ENCODE measurements at places on chromosomes 6 and 20.
A peak's percentile ranks its signal among the peaks of the same experiment; 100 is the strongest.

DNA sequence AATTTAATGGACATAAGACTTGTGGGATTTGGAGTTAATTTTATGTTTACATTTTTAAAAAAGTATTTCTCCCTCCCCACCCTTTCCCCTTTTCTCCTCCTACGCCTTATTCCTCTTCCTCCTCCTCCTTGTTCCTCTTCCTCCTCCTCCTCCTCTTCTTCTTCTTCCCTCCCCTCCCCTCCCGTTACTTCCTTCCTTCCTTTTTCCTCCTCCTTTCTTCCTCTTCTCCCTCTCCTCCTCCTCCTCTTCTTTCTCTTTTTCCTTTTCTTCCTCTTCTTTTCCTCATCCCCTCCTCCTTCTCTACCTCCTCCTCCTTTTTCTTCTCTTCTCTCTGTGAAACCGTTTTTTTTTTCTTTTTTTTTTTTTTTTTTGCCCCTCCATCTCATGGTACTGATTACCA is 139.6 kb downstream of the EYA4 start:
- DNase-seq, result no peak

DNA sequence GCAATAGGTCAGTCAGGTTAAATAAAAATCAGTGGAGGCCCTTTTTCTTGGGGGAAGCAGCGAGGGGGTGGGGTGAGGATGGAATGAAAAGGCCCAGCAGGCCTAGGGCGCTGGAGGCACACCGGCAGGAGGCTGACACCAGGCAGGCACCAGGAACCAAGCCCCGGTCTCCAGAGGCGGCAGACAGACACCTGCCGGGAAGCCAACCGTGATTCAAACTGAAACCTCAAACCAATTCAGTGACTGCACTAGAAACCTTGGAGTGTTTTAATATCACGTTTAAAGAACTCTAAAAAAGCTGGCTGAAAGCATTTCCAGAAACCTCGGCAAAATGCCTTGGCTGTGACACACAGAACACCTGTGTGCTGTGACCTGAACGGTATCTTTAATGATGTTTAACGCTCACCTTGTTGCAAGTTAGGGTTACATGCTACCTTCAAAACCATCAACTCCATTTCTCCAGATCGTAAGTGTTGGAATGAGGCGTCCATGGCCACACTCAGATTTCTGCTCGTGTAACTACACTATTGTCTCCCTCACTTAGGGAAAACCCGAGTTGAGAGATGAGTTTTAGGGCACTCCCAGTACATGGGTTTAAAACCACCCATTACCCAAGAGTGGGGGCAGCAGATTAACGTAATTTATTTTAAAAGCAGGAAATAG is 27.2 kb downstream of the DIDO1 start:
- DNase-seq, result no peak

DNA sequence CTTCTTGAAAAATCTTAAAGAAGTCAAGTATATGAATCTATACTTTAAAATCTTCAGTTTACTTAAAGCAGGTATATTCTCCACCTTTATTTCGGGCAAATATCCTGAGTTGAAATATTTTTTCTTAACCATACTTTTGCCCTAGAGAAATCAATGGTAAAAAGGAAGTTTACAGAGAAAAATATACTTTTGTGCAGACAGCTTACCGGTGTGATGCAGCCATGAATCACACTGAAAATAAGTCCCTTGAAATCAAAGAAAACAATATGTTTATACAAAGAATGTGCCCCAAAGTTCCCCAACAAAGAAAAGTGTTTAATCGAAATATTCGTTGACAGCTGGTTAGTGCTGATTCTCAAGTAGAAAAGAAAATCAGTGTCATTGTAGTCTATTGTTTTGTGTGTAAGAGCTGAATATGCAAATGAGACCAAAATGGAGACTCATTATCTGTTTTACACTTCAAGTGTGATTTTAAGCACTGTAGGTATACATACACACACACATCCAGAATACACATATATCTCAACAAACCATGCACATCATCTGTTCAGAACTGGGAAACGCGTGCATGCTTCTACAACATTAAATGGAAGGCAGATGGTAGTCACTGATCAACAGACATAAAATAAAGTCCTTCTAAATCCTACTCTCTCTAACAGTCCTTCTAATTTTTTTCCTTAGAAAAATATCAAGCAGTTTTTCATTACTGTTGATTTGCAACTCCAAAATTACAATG is 73.3 kb downstream of the BTBD9 start:
- no peak for DNase-seq

DNA sequence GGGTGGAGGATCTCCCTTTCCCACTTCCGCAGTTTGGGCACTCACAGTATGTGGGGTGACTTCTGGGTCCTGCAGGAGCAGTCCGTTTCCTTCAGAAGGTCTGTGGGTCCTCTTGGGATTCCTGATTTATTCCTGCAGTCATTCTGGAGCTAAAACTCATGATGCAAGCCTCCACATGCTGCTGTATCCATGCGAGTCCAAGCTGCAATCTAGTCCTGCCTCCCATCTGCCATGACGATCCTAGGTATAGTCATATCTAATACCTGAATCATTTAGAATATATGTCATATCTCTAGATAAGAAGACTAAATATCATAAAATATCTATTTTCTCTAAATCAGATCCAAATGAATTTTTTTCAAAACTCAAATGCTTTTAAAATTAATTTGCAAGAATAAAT is 103.4 kb upstream of the AHI1 start:
- no peak for DNase-seq

DNA sequence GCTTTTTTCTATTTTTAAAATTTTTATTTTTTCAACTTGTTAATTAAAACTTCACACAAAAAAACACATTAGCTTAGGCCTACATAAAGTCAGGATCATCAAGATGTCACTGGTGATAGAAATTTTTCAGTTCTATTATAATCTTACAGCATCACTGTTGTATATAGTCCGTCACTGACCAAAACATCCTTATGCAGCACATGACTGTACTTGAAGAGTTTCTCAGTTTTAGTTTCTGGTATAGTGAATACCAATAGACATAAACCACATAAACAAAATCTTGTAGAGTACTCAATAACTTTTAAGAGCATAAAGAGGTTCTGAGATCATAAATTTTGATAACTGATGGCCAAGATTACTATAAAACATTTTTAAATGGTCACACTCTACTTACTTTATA is 71.8 kb downstream of the ASCC3 start:
- no peak for DNase-seq

DNA sequence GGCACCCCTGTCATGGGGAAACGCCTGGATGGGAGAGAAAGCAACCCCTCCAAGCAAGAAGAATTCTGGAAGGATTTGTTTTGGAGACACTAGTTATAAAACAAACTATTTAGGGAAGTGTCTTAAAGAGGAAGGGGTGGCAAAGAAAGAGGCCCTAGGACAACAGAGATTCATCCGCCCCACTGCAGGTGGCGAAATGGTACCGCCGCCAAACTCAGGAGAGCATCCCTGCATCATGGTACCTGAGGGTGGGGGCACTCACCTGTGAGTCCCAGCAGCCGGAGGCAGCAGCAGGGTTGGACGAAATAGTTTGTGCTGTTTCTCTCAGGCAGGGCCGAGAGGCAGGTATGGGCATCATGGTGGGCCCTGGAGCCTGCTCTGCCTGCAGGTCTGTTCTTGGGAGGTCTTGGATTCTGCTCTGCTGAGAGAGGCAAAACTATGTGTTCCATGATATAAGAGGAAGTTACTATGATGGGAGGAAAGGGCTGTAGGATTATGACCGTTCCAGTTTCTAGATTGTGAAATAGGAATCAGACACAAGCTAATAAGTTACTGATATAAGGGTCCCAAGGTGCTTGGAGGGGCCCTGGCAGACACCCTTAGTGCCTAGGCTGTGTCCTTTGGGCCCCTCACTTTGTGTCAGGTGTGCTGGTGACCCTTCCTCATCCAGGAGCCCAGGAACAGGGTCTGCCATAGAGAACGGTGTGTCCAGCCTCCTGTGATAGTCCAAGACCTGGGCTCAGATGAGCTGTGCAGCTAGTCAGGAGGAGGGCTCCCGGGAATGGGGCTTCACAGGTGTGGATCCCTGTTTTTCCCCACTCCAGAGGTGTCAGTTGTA is 20.4 kb downstream of the SIRPD start:
- no peak for DNase-seq

DNA sequence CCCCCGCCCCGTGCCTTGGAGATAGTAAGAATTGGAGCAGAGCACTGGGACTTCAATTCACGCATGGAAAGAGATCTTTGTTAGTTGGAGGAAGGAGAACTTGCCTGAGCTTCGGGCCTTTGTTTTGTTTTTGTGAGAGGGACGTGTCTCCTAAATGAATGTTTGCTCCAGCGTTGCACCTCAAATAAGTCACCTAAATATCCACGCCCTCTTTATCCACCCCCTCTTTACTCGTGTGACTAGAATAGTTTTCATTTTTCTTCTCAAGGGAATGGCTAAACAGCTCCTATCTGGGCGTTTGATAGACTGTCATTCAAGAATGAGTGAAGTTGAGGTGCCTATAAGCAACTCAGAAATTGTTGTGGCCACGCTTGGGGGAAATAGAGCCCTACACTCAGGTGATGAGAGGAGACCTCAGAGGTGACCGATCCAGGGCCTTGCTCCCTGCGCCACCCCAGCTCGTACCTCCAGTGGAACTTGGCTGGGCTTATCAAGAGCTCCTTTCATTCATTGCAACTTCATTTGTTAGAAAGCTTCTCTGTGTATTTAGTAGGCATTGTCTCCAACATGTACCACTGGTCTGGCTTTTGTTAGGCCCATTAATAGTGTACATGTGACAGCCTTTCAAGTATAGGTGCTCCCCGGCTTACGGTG is 861 bp downstream of the PCMTD2 start:
- DNase-seq, result no peak

DNA sequence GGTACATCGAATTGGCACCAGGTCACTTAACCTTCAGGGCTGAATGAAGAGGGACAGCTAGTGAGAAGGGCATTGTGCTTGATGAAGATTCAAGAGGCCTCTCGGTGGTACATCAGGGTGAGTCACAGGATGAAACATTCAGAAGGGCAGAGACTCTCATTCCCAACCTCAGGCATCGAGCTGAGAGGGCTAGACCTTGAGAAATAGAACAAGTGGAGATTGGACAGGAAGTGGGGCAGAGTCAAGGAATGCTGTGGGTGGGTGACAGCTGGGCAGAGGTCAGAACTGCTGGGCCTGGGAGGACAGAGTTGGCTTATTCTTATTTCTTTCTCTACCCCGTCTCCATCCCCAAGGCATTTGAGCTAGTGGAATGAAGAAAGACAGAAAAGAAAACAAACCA is 126.0 kb downstream of the SCML4 start:
- DNase-seq, result no peak

- DNase-seq, result no peak
Observed at GRCh38 chr6:117668736-117669135, 6.5 kb upstream of the NUS1 start.

DNA sequence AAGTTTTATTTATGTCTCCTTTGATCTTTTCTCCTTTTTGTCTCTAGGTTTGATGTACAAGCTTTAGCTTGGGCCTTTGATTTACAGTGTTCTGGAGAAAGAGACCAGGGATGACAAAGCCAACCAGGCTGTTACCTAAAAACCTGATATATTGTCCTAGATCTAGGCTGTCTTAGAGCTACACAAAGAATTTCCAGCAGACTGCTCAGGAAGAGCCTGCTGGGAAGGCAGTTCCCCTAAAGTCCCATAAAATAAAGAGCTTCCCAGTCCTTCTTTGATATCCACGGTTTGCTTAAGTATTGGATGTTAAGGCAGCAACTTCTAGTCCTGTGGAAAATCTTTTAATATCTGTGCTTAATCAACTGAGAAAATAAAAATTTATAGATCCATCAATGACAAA is 70.5 kb downstream of the SHLD1 start:
- DNase-seq, result no peak

GRCh38 chr20:11112832-11113231 is 439.0 kb upstream of the JAG1 start:
- DNase-seq, result no peak

DNA sequence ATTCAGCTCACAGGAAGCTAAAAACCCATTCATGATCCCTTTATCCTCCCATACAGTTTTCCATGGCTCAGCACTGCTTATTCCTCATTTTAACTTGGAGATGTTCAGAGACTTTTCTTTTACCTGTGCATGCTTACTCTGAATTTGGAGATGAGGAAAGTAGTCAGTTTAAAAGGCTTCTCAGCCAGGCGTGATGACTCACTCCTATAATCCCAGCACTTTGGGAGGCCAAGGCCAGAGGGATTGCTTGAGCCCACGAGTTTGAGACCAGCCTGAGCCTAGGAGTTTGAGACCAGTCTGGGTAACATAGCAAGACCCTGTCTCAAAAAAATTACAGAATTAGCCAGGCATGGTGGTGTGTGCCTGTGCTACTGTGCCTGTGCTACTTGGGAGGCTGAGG is 30.3 kb upstream of the TMEM217 start:
- DNase-seq, result no peak

GRCh38 chr6:27472182-27472616 is 706 bp downstream of the ZNF184 start:
- DNase-seq, result peak; percentile 19

- no peak for DNase-seq
Observed at GRCh38 chr6:53616450-53617357, 48.9 kb downstream of the KLHL31 start.

DNA sequence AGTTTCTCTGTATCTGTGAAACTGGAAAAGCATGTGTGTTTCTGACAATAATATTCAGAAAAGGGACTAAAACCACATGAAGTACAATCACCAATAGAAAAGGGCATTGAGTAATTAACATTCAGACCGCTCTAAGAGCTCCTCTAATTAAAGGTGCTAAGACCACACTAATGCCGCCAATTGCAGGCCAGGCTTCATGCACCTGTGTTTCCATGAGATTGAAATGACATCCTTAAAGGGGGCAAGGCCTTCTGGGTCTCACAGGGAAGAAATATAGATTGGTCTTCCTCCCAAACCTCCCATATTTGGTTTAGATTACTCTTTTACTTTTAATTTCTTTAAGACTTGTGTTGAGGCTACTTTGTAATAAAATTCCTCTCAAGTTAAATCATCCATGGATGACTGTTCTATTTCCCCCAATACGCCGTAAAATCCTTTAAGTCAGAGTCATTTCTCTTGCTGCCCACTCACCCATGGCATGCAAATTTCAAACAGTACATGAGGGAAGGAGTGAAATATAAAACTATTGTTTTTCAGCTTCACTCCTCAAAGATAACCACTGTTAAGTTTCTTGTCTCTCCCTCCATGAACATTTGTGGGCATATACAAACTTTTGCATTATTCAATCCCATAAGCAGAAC is 110.6 kb downstream of the UBE3D start:
- DNase-seq, result no peak
